ENCODE measurements at places on chromosomes 5 and 9.
A peak's percentile ranks its signal among the peaks of the same experiment; 100 is the strongest.

- DNase-seq: peak; percentile 35
Measured at GRCh38 chr5:158816011-158816696, 283.6 kb downstream of the EBF1 start.

GRCh38 chr5:157365732-157366131 lies 94.3 kb upstream of the NIPAL4 start:
- DNase-seq: no peak

- DNase-seq: no peak
Measured at GRCh38 chr5:67942421-67942820, 273.1 kb upstream of the PIK3R1 start.

GRCh38 chr9:120374239-120374638 lies 205.7 kb downstream of the CDK5RAP2 start:
- no peak for DNase-seq

DNA sequence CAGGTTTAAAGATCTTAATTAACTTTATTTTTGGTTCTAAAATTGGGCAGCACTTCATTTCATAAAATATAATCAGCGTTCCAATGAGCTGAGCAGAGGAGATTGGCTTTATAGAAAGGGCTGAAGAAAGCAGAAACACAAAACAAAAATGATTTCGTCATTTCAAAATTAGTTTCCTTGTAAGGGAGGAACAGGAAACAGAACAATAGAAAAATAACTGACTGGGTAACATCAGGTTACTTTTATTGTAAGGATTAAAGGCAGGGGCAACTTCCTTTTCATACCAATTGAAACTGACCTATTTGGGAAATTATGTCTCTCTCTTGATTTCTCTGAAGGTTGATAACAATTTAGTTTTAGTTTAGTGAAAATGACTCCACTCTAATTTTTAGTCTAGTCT lies 157.1 kb downstream of the ATP10B start:
- no peak for DNase-seq

- peak; percentile 52 for DNase-seq
Measured at GRCh38 chr5:115859378-115859777, 17.6 kb downstream of the AP3S1 start.

GRCh38 chr5:14683906-14684455 lies 19.5 kb downstream of the OTULIN start:
- DNase-seq: no peak

GRCh38 chr5:132368186-132368585 lies 1.3 kb upstream of the SLC22A5 start:
- DNase-seq: no peak

DNA sequence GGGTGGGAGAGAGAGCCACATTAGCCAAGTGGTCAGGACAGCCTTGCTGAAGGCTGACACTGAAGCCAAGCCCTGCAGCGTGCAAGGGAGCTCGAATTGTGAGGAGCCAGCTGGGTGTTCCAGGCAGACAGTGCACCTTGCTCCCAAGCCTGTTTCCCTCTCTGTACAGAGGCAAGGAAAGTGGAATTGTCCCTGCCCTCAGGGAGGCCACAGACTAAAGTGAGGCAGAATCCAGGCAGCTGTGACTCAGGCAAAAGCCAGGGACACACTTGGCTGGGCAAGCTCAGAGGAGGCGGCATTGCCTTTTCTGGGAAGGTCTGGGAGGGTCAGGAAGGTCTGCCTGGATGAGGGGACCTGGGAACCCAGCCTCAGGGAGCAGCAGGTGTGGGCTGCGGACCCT lies 50.2 kb upstream of the LMX1B start:
- no peak for DNase-seq

- no peak for DNase-seq
Measured at GRCh38 chr9:110049699-110050450, 158.1 kb downstream of the C9orf152 start.

DNA sequence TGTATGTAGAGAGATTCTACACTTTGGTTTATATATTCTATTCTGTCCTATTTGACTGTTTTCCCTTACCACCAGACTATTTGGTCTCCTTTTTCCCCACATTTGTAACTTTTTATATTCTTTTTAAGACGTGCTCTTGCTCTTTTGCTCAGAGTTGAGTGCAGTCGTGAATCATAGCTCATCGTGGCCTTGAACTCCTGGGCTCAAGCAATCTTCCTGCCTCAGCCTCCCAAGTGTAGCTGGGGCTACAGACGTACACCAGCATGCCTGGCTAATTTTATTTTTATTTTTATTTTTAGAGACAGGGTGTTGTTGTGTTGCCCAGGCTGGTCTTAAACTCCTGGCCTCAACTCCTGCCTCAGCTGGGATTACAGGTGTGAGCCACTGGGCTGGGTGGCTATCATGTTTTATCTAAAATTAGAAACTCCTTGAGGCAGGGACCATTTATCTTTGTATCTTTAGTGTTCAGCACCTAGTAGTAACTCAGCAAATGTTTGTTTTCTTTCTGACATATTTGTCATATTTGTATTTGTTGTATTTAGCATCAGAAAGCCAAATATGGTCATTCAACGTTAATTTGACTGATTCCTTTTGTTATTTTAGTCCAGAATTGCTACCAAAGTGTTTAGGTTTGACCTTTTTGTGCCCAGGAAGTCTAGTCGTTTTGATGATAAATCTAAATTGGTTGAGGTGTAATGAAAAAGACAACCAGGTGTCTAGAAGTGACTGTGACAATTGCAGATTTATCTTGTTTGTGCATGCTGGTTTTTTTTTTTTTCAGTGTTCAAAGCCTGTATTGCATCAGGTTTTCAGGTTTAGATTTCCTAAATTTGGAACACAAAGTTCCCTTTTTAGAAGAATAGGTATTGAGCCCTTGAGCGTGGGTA lies 44.3 kb downstream of the ERBIN start:
- no peak for DNase-seq

GRCh38 chr9:35749515-35750255 lies 598 bp downstream of the RGP1 start:
- no peak for DNase-seq

- no peak for DNase-seq
Measured at GRCh38 chr5:1724822-1725602, 74.6 kb downstream of the MRPL36 start.

DNA sequence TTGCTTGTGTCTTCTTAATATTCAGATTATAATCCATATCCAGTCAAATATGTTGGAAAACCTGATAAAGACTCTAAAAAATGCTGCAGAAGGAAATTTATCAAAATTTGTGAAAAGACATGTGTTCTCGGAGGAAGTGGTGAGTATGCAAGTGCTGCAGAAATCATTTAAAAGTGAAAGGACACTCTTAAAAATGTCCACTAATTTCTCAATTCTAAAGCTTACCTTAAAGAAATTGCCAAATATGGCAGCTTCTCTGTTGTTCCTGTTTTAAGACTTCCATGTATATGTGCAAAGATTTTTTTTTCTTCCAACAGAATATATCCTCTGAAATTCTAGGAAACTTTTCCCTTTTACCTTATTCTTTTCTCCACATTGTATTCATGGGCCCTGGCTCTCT lies 32.4 kb downstream of the PTCD2 start:
- no peak for DNase-seq

- peak; percentile 44 for DNase-seq
Measured at GRCh38 chr5:131536211-131536826, 98.7 kb downstream of the RAPGEF6 start.

GRCh38 chr9:13598738-13599137 lies 319.2 kb upstream of the MPDZ start:
- peak; percentile 27 for DNase-seq

DNA sequence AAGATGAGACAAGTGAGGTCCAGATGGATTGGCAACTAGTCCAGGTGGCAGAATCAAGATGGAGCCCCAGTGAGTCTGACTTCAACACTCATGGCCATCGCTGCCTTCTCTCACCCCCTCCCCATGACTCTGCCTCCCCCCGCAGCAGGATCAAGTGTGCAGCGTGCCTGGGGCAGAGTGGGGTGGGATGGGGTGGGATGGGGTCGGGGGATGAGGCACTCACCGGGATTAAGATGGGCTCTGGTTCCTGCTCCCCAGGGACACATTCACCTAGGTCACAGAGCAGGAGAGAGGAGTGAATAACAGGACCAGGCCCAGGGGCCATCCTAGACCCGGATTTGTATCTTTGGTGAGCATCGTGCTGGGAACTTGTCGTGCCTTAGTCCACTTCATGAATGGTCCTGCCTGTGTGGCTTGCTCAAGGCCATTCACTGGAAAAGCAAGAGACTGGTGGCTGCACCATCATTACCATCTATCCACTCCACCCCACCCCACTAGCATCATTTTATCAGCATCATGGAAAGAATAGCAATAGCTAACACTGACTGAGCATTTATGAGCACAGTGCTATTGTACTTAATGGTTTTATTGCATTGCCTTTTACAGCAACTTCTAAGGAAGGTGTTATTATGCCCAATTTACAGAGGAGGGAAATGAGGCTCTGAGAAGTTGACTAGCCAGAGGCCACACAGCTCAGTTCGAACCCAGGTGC lies 8.5 kb downstream of the AMBP start:
- no peak for DNase-seq

GRCh38 chr5:118551031-118551430 lies 437.3 kb downstream of the DTWD2 start:
- no peak for DNase-seq

- no peak for DNase-seq
Measured at GRCh38 chr9:35718721-35719511, 13.1 kb downstream of the TLN1 start.

Measured in fibroblast of skin of scalp (primary cell).